Activated T-cell treated with anti-CD3 and anti-CD28 coated beads, Interleukin-2, amount 50 U/mL, for 48 hours (primary cell): ENCODE measurements at places on chromosomes 5 and 9.

DNA sequence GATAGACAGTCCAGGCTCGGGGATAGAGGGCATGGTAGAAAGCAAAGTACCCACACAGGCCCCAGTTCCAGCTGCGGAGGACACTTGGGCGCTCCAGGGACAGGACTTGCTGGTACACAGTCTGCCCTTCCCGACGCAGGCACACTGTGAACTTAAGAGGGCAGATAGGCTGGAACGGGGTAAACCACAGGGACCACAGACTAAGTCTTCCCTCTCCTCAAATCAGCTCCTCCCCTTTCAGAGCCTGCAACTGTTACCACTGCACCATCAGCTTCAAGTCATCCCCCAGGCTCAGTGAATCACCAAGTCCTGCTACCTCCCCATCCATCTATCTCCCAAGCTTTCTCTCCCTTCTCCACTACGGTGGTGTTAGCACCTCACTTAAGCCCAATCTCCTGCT lies 7.3 kb downstream of the GBA2 start:
- DNase-seq: no peak

GRCh38 chr5:29389993-29390392 lies 1803.5 kb upstream of the CDH6 start:
- DNase-seq: no peak

DNA sequence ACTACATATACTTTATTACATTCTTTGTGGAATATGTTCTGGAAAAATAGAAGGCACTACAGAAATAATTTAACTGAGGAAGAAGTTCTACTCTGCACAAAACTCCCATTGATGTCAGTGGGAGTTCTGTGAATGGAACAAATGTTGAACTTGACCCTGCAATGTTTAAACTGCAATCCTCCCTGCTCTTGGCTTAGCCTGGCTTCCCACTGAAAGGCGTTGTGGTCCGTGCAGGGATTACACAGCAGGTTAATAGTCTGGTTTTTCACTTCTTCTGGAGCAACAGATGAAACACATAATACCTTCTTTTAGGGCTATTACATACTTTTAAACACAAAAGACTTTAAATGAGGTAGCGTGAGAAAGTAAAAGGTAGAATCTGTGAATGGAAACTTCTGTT lies 12.9 kb upstream of the ERBIN start:
- no peak for DNase-seq

- DNase-seq: no peak
These were observed 133.4 kb downstream of the UGCG start for GRCh38 chr9:112029921-112030444.

GRCh38 chr9:74610523-74611061 lies 113.5 kb downstream of the RORB start:
- no peak for DNase-seq

DNA sequence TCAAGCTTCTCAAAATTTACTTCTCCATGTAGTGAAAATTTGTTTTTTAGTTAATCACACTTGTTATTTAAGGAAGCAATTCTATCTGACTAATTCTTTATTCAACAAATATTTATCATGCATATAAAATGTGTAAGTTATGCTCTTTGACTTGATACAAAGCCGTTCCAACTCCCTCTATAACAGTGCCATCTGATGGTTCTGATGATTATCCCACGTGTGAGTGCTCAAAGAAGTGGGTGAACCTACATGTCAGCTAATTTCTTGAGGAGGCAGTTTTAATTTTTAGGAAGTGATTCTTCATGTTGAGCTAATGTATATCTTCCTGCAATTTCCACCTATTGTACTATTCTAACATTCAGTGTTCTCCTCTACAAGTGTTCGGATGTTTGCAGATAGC lies 88.8 kb upstream of the BRINP1 start:
- DNase-seq: no peak

- DNase-seq: no peak
These were observed 29.0 kb downstream of the ADRB2 start for GRCh38 chr5:148855249-148856008.

DNA sequence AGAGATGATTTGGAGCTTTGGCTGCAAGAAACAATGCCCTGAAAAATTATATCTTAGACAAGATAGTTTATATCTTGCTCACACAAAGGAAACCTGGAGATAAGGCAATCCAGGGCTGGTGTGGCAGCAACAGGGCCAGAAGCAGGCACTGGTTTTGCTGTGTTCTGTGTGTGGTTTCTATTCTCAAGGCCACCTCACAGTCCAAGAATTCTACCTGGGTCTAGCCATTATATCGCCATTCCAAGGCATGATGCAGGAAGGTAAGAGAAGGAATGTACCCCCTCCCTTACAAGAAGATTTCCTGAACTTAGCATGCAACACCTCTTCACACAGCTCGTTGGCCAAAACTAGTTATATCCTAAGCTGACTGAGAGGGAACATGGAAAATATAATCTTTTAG lies 74.5 kb upstream of the MEGF10 start:
- no peak for DNase-seq

- no peak for DNase-seq
These were observed 128.3 kb downstream of the TLE1 start for GRCh38 chr9:81560851-81561732.

DNA sequence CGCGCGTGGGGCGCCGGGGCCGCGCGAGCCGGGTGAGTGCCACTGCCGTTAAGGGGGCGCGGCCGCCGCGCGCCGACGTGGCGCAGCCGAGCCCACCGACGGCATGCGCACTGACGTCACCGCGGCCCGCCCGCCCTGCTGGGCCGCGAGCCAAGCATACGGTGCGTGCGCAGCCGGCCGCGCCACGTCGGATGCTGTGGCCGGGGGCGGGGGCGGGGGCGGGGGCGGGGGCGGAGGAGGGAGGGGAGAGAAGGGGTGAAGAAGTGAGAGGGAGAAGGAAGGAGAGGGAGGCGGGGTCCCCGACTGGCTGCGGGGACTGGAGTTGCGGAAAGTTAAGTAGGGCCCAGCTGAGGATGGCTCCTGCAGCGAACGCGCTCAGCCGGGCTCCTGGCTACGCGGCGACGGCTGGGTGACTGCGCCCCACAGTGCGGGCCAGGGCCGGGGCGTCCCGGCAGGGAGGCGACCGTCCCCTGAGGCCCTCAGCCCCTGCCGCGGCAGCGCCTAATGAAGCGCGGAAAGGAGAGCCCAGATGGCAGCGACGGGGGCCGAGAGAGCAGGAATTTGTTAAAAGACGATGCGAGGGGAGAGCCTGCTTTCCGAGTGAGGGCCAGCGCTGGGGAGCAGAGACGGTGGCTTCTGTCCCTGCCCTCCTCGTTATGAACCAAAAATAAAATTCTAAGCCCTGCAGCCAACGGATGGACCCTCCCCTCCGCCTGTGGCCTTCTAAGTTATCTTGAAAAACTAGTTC lies at the start of gene DAP:
TSS of gene DAP (minus strand) at position 50 of the 748 bp plus-strand sequence. CDS start 166 bp downstream, outside the sequence.
- peak; percentile 84 for DNase-seq
